ENCODE measurements at places on chromosomes 2 and 18.

DNA sequence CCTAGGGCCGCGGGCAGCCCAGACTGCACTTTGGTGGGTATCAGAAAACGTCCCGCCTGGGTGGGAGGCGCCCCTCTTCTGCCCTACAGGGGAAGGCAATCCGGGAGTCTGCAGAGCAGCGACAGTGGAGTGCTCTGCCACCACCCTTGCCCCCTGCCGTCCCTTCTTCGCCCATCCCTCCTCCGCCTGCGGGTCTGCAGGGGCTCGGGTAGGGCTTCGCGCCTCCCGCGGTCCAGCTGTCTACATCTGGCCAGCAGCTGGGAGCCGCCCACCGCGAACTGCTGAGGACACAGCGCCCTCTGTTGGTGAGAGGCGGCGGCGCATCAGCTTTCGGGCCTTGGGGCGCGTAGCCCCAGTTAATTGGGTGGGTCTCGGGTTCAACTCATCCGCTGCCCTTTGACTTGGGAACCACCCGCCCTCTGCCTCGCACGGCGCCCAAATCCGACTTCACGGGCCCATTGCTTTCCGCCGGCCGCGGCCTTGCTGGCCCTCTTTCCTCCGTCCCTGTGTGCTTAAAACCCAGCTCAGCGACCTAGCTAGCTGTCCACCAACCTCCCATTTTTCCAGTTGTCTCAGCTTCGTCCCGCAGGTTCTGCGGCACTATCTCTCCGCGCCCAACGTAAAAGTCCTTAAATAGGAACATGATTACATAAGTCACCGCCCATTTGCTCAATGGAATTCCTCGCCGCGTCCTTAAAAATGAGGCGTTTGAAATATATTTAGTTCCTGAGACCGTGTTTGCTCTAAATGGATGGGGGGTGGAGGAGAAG is 17.6 kb downstream of the WNT10A start:
- DNase-seq, result peak; percentile 68

- DNase-seq, result no peak
Observed at GRCh38 chr2:192007581-192008228, 160.8 kb upstream of the CAVIN2 start.

DNA sequence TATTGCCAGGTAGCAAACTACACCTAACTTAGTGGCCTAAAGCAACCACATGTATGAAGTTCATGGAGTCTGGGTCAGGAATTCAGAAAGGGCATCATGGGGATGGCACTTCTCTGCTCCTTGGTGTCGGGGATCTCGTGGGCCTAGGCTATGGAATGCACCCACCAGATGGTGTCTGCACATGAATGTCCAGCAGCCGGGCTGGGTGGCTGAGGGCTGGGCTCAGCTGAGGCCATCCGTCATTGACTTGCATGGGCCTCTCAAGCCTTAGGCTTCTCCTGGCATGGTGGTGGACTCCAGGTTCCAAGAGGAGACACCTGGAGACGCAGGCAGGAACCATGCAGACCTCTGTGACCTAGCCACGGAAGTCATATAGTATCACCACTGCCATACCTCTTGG is 26.0 kb upstream of the RPL31 start:
- DNase-seq, result no peak

- no peak for DNase-seq
Observed at GRCh38 chr18:74534150-74534969, at the start of gene CNDP1. TSS of gene CNDP1 (plus strand) at chr18:74534500. CDS start at chr18:74534668, 168 bp downstream.

GRCh38 chr2:28137221-28137620 is 246.7 kb downstream of the BABAM2 start:
- DNase-seq, result no peak

- DNase-seq, result no peak
Observed at GRCh38 chr2:172000696-172001361, 1.1 kb downstream of the METAP1D start.

- DNase-seq, result no peak
Observed at GRCh38 chr2:223267160-223267951, 215.4 kb downstream of the KCNE4 start.
